Brain (organoid and tissue), 16 donors: ENCODE measurements at places on chromosomes 6 and 20. TPM values are rescaled to one million over a fixed set of nuclear protein-coding genes. Genes with fewer than 3 reads are reported as not detected.

The DIDO1 gene
- 47.3 TPM for polyA plus RNA-seq

The MEI4 gene
- polyA plus RNA-seq: not detected

The LGSN gene
- 5.6 TPM for polyA plus RNA-seq

The FAM83C gene
- not detected for polyA plus RNA-seq

The RBPJL gene
- not detected for polyA plus RNA-seq

The GMPR gene
- 28.9 TPM for polyA plus RNA-seq

The LPIN3 gene
- polyA plus RNA-seq: 0.25 TPM

The BRPF3 gene
- polyA plus RNA-seq: 64.3 TPM

The FRS3 gene
- 16.7 TPM for polyA plus RNA-seq

The VSX1 gene
- polyA plus RNA-seq: 0.56 TPM
